Mesenchymal stem cell (in vitro differentiated cells and primary cell): ENCODE measurements at places on chromosomes 13 and 19.

GRCh38 chr13:59970847-59971246 lies 192.9 kb downstream of the DIAPH3 start:
- H3K4me3 ChIP-seq: no peak overlapping the region
- H3K27ac ChIP-seq: no peak overlapping the region
- H3K27me3 ChIP-seq: no peaks in the 10 kb centered on the region
- no peak for DNase-seq
- peaks cover 3% of the 10 kb centered on the region for H3K36me3 ChIP-seq

DNA sequence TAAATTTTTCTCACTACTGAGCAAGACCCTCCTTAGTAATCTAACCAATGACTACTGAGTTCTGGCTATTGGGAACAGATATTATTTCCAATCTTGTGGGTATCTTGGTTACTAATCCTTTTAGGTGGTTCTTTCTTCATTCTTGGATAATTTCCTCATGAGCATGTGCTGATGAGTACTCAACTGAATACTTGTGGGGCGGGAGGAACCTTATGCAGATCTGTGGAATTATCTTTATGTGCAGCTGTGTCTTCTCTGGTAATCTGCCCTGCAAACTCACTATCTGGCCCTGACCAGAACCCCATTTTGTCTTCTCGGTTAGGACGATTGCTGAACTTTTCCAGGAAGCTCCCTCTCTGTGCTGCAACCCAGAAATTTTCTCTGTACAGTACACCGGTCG lies 89.7 kb upstream of the TRPC4 start:
- DNase-seq: no peak
- no peak overlapping the region for H3K27ac ChIP-seq
- no peaks in the 10 kb centered on the region for H3K27me3 ChIP-seq
- no peaks in the 10 kb centered on the region for H3K4me1 ChIP-seq
- no peaks in the 10 kb centered on the region for H3K36me3 ChIP-seq
- no peak overlapping the region for H3K4me3 ChIP-seq

DNA sequence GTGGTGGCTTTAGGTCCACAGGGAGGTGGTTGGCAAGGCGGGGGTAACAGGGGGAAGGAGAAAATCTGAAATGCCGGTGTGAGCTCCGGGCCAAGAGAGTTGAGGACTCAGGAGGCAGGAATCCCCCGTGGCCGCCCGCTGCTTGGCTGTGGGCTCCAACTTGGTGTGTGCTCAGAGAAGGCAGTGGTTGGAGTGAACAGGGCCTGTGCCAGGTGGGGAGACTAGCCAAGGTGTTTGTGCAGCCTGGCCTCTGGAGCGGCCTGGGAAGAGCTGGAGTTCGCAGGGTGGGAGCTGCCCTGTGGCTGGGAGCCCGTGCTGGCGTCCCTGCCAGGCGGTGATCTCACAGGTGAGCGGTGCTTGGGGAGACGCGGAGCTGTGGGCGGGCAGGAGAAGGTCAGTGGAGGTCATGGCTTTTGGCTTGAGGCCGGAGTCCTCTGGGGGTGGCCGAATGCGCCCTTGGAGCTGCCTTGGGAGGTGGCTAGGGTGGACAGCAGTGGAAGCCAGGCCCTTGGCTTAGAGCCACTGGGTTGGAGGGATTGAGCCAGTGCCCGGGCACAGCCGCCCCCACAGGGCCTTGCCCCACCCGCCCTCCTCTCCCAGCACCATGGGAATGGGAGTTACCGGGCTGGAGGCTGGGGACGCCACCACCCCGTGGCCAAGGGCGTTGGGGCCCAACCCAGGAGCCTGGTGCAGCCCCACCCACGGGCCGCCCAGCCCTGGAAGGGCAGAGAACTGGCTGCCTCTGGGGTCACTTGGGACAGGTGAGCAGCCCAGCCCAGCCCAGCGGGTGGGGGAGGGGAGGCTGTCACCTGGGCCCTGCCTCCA lies 7.1 kb upstream of the CIRBP start:
- peaks cover 15% of the 10 kb centered on the region for H3K36me3 ChIP-seq
- H3K27me3 ChIP-seq: no peaks in the 10 kb centered on the region
- H3K4me1 ChIP-seq: peaks cover 79% of the 10 kb centered on the region
- peak overlapping the region; percentile 67 for H3K4me3 ChIP-seq

DNA sequence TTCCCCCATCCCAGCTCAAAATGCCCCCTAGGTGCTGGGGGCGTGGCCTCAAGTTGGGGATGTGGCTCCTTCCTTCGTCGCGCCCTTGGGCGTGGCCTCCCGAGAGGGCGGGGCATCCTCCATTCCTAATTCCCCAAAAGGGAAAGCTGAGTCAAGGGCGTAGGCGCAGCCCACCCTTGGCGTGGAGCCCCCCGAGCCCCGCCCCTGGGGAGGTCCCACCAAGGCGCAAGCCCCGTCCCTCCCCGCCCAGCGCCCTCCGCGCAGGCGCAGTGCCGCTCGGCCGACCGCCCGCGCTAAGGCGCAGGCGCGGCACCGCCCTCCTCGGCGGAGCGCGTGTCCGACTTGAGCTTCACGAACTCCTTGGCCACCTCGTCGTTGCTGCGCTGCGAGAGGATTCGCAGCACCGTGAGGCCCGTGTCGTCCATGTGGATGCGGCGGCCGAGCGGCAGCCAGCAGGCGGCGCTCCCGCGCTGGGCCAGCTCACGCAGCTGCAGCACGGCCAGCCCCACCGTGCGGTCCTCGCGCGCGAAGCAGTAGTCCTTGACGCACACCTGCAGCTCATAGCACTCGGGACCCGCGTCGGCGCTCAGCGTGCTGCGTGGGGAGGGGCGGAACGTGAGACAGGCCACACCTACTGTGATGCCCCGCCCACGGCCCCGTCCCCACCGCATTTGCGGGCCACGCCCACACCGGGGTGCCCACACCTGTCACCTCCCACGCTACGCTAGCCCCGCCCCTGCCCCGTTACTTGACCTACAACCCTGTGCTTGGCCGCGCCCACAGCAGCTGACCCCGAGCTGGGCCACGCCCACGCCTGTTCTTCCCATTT lies 50.5 kb downstream of the COLGALT1 start:
- DNase-seq: peak; percentile 74
- peak overlapping the region; percentile 68 for H3K4me3 ChIP-seq
- H3K27ac ChIP-seq: no peak overlapping the region
- peaks cover 11% of the 10 kb centered on the region for H3K4me1 ChIP-seq

- DNase-seq: peak; percentile 76
- H3K27me3 ChIP-seq: no peaks in the 10 kb centered on the region
- H3K4me3 ChIP-seq: peak overlapping the region; percentile 56
- peaks cover 5% of the 10 kb centered on the region for H3K4me1 ChIP-seq
These were observed 171.8 kb downstream of the GPC6 start for GRCh38 chr13:93398167-93399035.

GRCh38 chr19:28505933-28506332 lies 707.0 kb downstream of the UQCRFS1 start:
- no peak overlapping the region for H3K4me3 ChIP-seq
- no peak overlapping the region for H3K27ac ChIP-seq
- DNase-seq: no peak
- no peaks in the 10 kb centered on the region for H3K27me3 ChIP-seq
- no peaks in the 10 kb centered on the region for H3K36me3 ChIP-seq

DNA sequence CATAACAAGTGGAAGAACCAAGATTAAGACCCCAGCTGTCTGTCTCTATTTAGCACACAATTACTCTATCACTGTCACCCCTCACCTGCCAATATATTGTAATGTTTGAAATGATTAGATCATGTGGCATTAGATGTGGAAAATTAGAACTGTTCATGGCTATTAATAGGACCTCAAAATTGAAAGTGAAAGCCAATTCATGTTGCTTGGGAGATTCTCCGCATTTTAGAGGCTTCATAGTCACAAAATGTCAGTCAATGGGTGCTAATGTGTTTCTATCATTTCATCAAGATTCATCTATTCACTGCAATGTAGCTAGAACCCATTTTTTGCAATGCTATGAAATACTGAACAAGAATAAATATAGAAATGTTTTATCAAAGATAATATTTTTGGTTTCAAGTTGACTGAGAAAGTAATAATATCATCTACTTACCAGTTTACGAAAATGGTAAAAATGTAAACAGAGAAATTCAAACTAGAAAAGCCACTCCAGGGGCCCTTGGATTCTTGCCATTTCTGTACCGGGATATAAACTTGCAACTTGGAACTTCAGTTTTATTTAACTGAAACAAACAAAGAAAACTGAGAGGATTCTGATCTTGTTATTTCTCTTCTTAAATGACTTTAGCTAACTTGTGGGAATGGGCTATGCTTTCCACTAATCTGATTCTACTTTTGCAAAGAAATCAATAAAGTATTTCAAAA lies 388.6 kb downstream of the DCT start:
- H3K27me3 ChIP-seq: no peaks in the 10 kb centered on the region
- H3K4me3 ChIP-seq: no peak overlapping the region
- no peaks in the 10 kb centered on the region for H3K36me3 ChIP-seq
- H3K27ac ChIP-seq: no peak overlapping the region
- peak; percentile 35 for DNase-seq

GRCh38 chr13:102395174-102395573 lies 6.7 kb downstream of the FGF14 start:
- no peak for DNase-seq
- H3K4me1 ChIP-seq: peaks cover 14% of the 10 kb centered on the region
- H3K4me3 ChIP-seq: no peak overlapping the region
- H3K27ac ChIP-seq: no peak overlapping the region
- H3K27me3 ChIP-seq: peaks cover 24% of the 10 kb centered on the region

- peak overlapping the region; percentile 53 for H3K27ac ChIP-seq
- no peak for DNase-seq
- H3K27me3 ChIP-seq: peaks cover 4% of the 10 kb centered on the region
- peaks cover 11% of the 10 kb centered on the region for H3K4me1 ChIP-seq
- H3K4me3 ChIP-seq: peak overlapping the region; percentile 66
These were observed 673 bp downstream of the CTU1 start for GRCh38 chr19:51107406-51108065.

DNA sequence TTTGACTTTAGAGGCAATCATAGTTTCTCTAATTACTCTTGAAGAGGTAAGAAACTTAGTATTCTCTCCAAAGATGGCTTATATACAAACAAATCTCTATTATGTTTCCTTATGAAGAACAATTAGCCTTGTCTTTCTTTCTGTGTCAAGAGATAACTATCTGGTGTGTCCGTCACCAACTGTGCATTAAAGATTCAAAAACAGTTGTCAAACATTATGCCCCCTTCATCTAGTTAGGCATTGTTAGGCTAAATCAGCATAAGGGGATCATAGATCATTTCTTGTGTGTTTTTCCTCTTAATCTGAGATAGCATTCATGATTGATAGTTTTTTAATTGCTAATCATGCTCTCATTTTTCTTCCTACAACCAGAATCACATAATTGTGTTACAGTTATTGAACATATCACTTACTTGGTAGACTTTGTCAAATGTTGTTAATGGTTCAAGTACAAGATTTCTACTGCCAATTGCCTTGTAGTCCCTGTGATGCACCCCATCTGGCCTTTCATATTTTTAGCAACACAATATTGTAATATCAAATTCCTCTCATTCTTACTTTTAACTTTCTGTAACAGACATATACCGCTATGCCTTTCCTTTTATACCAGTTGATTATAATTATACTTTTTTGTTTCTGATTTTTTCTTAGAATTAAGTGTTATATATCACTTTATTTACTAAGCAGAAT lies 612.7 kb downstream of the SLITRK6 start:
- no peak overlapping the region for H3K27ac ChIP-seq
- H3K4me1 ChIP-seq: no peaks in the 10 kb centered on the region
- no peak overlapping the region for H3K4me3 ChIP-seq
- no peaks in the 10 kb centered on the region for H3K36me3 ChIP-seq
- no peaks in the 10 kb centered on the region for H3K27me3 ChIP-seq

DNA sequence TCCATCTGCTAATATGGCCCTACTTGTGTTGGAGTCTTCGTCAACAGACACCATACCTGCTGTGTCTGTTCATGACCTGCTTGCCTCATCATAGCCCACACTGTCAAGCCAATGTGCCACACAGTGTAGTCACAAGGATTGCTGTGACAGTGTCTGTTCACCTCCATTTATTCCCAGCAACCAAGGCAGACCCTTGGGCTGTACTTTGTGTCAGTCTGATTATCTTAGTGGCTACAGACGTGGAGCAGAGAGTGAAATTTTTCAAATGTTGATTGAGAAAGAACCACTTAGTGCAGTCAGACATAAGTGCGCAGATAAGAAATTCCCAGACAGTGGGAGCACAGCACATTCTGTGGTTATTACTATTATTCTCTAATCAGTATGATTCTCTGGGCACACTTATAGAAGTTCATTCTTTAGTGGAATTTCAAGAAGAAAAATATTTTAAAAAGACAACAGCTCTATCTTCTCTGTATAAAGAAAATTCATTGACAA lies 184.6 kb downstream of the GPC6 start:
- no peaks in the 10 kb centered on the region for H3K4me1 ChIP-seq
- no peak overlapping the region for H3K27ac ChIP-seq
- no peak overlapping the region for H3K4me3 ChIP-seq
- DNase-seq: peak; percentile 63
- H3K36me3 ChIP-seq: no peaks in the 10 kb centered on the region

GRCh38 chr13:113548171-113548641 lies 36.3 kb upstream of the TFDP1 start:
- peaks cover 54% of the 10 kb centered on the region for H3K4me1 ChIP-seq
- peak overlapping the region; percentile 33 for H3K4me3 ChIP-seq
- H3K27me3 ChIP-seq: no peaks in the 10 kb centered on the region
- no peak for DNase-seq
- peaks cover 54% of the 10 kb centered on the region for H3K36me3 ChIP-seq

DNA sequence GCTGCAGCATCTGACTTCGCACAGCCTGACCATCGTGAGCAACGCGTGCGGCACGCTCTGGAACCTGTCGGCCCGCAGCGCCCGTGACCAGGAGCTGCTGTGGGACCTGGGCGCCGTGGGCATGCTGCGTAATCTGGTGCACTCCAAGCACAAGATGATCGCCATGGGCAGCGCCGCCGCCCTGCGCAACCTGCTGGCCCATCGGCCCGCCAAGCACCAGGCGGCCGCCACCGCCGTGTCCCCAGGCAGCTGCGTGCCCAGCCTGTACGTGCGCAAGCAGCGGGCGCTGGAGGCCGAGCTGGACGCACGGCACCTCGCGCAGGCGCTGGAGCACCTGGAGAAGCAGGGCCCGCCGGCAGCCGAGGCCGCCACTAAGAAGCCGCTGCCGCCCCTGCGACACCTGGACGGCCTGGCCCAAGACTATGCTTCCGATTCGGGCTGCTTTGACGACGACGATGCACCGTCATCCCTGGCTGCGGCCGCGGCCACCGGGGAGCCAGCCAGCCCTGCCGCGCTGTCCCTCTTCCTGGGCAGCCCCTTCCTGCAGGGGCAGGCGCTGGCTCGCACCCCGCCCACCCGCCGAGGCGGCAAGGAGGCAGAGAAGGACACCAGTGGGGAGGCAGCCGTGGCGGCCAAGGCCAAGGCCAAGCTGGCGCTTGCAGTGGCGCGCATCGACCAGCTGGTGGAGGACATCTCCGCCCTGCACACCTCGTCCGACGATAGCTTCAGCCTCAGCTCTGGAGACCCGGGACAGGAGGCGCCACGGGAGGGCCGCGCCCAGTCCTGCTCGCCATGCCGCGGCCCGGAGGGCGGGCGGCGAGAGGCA lies 13.6 kb downstream of the C19orf25 start:
- peaks cover 27% of the 10 kb centered on the region for H3K36me3 ChIP-seq
- peaks cover 49% of the 10 kb centered on the region for H3K4me1 ChIP-seq
- no peak overlapping the region for H3K4me3 ChIP-seq
- no peak overlapping the region for H3K27ac ChIP-seq

GRCh38 chr13:100848304-100848703 lies 173.7 kb upstream of the TMTC4 start:
- H3K36me3 ChIP-seq: no peaks in the 10 kb centered on the region
- no peak overlapping the region for H3K27ac ChIP-seq
- no peaks in the 10 kb centered on the region for H3K27me3 ChIP-seq
- H3K4me1 ChIP-seq: no peaks in the 10 kb centered on the region

GRCh38 chr13:30569901-30570576 lies 47.7 kb upstream of the USPL1 start:
- peak overlapping the region; percentile 27 for H3K27ac ChIP-seq
- peak; percentile 96 for DNase-seq
- H3K4me3 ChIP-seq: no peak overlapping the region
- no peaks in the 10 kb centered on the region for H3K27me3 ChIP-seq
- H3K4me1 ChIP-seq: peaks cover 2% of the 10 kb centered on the region
- no peaks in the 10 kb centered on the region for H3K36me3 ChIP-seq
